ENCODE measurements at places on chromosomes 3 and 15.

GRCh38 chr3:127821394-127821793 lies 921 bp downstream of the MGLL start:
- no peak for DNase-seq

GRCh38 chr15:85525755-85526154 lies 145.4 kb downstream of the AKAP13 start:
- no peak for DNase-seq

DNA sequence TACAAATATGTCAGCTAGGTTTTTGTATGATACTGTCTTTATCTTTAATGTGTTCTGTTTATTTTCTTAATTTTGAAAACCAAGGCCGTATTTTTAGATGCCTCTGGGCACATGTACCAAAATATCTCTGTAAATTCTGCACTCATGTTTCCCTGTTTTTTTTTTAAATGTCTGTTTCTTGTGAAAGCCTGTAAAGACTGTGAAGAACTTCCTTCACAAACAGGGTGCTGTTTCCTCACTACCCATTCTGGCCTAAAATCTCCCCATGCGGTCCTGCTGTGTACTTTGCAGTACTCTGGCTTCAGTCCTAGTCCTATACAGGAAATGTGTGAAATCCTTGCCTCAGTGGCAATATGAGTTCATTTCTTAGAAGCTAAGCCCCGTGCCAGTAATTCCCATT lies 133.4 kb upstream of the ZBTB20 start:
- DNase-seq, result no peak

DNA sequence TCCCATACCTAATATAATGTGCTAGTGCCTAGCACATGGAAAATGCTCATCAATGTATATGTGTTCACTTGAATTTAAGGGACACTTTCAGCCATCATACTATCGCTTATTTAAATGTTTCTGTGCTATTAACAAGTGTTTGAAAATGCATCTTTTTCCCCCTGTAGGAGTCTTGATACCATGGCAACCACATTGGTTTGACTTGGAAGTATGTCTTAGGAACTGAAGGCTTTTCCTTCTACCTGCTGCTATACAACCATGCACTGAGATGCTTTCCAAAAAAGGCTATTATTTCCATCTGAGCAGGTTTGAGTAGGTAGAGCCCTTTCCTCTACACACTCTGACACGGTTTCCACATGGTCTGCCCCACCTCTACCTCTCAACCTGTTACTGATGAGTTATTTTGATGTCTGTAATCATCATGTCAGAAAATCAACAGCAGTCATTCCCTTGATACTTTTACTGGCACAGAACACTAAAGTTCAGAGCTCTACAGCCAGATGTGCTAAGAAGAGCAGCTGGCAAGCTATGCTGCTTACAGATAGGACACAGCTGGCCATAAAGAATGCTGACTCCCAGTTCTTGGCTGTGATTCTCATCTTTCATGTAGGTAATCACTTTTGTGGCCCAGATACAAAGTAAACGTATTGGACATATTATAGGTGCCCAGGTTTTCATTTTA lies 59.3 kb downstream of the RYR3 start:
- no peak for DNase-seq

DNA sequence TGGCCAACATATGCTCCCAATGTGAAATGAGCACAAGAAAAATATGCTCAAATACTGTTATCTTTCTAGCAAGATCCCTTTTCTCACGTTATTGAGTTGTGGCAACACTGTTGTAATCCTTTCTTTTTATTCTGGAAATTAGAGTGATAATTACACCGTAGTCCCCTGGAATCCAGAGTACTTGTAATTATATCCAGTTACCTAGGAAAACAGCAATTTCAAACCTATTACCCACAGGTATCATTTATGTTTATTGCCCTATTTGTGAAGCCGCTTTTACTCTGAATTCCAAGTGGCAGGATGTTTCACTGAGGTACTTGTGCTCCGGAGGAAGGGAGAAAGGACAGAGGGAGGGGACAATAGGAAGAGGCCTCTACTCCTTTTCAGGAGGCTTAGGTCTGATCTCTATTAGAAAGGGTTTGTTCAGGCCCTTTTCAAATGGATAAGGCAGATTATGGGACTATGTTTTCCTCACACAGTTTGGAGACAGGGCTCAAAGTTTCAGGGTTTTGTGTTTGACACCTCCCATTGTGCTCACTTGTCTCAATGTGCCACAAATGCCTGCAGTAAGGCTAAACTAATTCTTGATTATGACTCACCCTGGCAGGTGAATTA lies 646.6 kb downstream of the TUSC7 start:
- no peak for DNase-seq

- DNase-seq, result no peak
These were observed 130.4 kb downstream of the ITPR1 start for GRCh38 chr3:4623421-4623999.
